HL-60 (cell line): ENCODE measurements at places on chromosomes 7 and 10.

- no peak for DNase-seq
Observed at GRCh38 chr10:31749981-31750840, 178.4 kb downstream of the ARHGAP12 start.

GRCh38 chr10:82092111-82092510 lies 217.1 kb downstream of the NRG3 start:
- DNase-seq: no peak

GRCh38 chr7:74525881-74526280 lies 72.2 kb downstream of the GTF2IRD1 start:
- DNase-seq: no peak

DNA sequence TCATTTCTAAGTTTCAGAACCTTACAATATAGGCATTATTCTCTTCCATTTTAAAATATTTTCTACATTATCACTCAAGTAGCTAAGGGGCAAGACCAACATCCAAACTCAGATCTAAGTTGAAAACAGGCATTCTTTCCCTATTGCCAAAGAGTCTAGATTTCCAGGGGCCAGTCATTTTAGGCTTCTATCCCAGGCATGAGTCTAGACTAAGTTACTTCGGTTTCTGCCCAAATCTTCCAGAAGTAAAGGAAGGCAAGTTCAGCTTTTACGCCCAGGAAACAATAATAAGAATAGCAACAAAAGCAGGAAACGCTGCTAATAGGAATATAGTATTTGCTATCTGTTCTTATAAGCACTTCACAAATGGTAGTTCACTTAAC lies 189.9 kb downstream of the DGKI start:
- DNase-seq: no peak

DNA sequence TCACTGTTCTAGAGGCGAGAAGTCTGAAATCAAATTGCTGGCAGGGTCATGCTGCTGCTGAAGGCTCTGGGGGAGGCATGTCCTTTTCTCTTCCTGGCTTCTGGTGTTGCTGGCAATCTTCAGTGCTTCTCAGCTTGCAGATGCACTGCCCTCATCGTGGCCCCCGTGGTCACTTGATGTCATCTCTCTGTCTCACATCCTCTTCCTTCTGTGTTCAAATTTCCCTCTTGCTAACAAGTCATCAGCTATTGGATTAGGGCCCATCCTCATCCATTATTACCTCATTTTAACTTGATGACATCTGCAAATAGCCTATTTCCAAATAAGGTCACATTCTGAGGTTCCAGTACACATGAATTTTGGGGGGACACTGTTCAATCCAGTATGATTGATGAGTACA lies 36.6 kb upstream of the SRGN start:
- DNase-seq: peak; percentile 80

DNA sequence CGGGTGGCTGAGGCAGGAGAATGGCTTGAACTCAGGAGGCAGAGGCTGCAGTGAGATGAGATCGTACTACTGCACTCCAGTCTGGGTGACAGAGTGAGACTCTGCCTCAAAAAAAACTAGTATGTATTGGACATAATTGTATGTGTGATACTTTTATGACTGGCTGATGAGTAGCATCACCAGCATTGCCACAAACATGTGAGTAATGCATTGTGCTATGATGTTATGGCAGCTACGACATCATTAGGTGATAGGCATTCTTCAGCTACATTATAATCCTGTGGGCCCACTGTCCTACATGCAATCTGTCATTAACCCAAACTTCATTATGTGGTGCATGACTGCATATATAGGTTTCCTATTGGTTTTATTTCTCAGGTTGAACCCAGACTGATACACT lies 352.4 kb downstream of the GALNT17 start:
- DNase-seq: no peak

DNA sequence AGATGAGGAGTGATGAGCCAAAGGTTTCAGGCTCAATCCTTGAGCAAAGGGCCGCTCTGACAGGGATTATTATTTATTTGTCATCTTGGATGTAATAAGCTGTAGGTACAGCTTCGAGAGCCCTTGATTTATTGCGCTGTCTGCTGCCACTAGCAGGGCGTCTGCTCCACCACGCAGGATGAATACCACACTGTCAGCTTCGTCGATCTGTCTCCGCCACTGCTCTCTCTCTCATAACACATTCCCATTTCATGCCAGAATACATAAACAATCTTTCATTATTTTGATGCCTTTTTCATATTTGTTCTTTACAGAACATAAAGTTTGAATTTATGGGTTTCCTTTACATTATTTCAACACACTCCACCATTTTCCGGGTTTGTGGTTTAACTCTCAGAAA lies 276.6 kb downstream of the LRMDA start:
- no peak for DNase-seq

- DNase-seq: no peak
Observed at GRCh38 chr10:9015447-9015846, 961.0 kb downstream of the GATA3 start.

DNA sequence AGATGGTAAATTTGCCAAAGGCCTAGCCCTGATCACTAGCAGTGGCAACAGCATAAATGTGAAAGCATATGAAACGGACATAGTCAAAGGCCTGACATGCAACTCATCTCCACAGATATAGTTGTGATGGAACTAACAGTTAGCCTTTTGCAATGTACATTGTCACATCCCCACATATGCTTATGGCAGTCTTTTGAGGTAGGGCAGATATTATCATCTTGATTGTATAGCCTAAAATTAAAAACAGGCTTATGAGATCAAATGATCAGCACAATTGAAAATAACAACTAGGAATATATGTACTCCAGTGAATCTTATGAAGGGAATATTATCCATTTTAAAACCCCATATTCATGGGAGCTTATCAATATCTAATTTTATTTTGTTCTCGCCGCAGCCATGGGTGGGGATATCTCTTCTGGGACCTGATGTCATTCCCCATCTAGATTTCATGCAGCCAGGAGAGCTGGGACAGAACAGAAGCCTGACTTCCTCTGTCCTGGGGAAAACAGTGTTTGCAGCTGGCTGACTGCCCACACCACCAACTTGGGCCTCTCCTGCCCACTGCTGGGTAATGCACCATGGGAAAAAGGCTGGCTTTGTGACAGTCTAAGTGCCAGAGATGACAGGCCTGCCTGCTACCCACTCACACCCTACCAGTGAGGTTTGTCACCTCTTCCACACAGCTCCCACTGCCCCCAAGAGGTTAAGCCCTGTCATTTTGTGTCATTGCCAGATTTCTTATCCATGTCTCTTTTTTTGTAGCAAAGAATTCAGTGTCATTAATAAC lies 180.2 kb upstream of the FZD1 start:
- no peak for DNase-seq

DNA sequence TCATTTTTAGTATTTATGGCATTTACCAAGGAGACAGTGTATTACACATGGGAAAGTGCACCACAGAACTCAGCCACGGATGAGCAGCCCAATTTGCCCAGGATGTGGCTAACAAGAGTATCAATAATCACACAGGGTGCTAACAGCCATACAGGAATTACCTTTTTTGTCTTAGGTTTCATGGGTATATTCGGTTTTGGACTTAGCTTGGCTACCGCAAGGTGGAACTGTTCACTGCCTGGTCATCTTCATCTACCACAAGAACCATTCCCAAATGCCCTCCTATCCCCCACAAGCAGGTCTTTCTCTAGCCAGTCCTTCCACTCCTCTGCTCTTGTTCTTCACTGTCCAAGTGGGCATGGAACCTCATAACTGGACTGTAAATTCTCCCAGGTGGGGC lies 6.0 kb downstream of the PDLIM1 start:
- no peak for DNase-seq

GRCh38 chr10:70491614-70492013 lies 13.0 kb downstream of the PALD1 start:
- no peak for DNase-seq

DNA sequence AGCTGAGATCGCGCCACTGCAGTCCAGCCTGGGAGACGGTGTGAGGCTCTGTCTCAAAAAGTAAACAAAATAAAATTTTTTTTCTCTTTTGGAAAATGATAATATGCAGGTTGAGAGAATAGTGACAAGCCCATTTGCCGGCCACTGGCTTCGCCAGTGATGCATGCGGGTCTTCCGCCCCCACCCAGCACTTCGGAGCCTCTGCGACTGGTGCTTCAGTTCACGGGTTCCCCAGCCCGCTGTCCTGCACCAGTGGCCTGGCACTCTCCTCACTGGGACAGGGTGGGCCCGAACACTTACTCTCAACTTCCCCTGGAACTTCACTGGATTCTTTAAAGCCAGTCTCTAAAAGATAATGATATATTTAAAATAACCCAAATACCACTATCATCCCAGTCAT lies 2.7 kb downstream of the SUN1 start:
- no peak for DNase-seq

- DNase-seq: no peak
Observed at GRCh38 chr7:138278601-138279000, 181.5 kb upstream of the TRIM24 start.

DNA sequence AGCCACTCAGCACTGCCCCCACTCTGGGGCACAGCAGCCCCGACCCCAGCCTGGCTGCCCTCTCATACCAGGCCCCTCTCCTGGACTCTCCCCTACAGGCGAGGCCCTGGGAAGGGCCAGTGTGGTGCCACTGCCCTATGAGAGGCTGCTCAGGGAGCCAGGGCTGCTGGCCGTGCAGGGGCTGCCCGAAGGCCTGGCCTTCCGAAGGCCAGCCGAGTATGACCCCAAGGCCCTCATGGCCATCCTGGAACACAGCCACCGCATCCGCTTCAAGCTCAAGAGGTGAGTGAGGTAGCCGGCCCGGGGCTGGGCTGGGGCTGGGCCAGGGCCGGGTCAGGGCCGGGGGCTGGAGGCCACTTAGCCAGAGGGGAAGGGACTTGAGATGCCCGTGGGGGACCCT lies 64.3 kb downstream of the GTF2IRD1 start:
- DNase-seq: no peak

DNA sequence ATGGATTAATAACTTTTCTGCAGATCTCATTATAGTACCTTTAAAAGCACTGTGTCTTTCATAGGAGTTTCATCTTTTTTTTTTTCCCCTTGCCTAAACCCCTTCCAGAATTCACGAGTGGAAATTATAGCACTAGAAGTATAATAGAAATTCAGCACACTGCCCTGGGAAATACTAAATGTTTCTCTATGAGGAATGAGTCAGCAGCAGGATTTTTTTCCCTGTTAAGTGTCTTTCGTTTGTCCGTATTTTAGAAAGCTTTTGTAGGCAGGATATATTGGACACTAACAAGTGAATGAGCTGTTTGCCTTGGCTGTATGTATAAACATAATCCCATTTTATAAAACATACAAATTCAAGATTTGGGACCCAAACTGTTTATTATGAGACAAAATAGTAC lies 105.8 kb downstream of the EXOC4 start:
- no peak for DNase-seq

- DNase-seq: no peak
Observed at GRCh38 chr10:75062506-75063299, 48.8 kb upstream of the SAMD8 start.

GRCh38 chr7:47534322-47535034 lies 47.4 kb downstream of the TNS3 start:
- no peak for DNase-seq

DNA sequence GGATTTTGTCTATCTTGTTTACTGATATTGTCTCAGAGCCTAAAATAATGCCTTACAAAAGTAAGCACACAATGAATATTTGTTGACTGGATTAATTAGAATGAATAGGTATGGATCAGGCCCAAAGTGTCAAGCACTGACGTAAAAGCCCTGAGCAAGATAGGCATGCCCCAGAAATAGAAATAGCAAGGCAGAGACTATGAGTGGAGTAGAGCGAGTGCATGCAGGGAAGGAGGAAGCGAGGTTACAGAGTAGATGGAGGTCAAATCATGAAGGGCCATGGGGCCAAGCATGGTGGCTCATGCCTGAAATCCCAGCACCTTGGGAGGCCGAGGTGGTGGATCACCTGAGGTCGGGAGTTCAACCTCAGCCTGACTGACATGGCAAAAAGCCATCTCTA lies 51.6 kb upstream of the SFTPD start:
- DNase-seq: no peak

- no peak for DNase-seq
Observed at GRCh38 chr10:19283786-19284185, 235.2 kb downstream of the MALRD1 start.

- DNase-seq: no peak
Observed at GRCh38 chr7:111051832-111052231, 39.1 kb upstream of the LRRN3 start.

GRCh38 chr7:50207251-50207564 lies 97.3 kb upstream of the IKZF1 start:
- no peak for DNase-seq

DNA sequence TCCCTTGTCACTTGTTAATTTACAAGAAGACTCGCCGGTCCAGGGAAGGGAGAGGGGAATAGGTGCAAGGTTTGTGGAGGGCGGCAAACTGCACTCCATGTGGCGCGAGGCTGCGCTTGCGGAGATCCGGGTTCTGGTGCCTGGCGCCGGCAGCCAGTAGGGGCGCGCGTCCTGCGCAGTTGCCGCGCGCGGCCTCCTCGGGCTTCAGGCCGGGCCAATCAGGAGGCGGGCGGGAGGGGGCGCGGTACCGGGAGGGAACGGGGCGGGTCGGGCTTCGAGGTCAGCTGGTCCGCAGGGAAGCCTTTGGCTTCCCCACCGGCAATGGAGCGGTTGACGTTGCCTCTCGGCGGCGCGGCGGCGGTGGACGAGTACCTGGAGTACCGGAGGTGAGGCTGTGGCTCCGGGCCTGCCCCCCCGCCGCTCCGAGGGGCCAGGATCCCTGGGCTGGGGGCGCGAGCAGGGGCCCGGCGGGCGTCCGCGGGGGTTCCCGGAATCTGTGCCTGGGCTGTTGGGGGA lies at the start of gene FAM221A:
FAM221A (plus strand) TSS at position 302 of the 516 bp plus-strand sequence; CDS start at position 322, 20 bp downstream.
- peak; percentile 13 for DNase-seq

- no peak for DNase-seq
Observed at GRCh38 chr7:8499128-8499527, 65.7 kb downstream of the NXPH1 start.

- DNase-seq: peak; percentile 58
Observed at GRCh38 chr7:8260871-8261694, 884 bp downstream of the ICA1 start.

DNA sequence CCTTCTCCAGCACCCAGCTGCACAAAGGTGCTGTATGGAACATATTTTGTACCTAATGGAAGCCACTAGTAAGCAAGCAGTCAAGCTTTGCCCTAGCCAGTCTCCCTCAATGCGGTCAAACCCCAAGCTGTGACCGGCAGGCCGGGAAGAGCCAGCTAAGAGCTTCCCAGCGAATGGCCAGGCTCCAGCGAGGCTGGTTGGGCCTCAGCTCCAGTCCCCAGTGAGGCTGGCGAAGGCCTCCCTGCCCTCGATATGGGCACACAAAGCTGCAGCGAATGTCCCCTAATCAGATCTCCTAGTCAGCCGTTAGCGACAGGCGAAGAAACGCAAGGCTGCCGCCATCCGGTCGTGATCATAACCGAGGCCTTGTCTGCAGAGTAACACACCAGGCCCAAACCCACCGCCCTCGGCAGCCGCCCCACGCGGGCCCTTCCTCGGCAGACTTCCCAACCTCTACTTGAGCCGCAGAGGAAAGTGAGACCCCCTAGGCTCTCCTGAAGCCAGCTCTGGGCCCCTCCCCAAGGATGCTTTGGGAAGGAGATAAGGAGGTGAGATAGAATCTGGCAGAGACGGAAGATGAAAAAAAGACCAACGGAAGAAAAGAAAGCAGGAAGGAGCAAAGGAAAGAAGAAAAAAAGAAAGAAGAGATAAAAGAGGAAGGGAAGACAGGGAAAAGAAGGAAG lies 3.1 kb upstream of the HOXA9 start:
- no peak for DNase-seq

GRCh38 chr7:16961641-16962040 lies 79.9 kb upstream of the AGR3 start:
- DNase-seq: no peak

GRCh38 chr7:46549892-46550639 lies 629.0 kb upstream of the IGFBP3 start:
- DNase-seq: no peak
